Sigmoid colon (tissue), 7 donors: ENCODE measurements at places on chromosomes 13 and 19.

- no peaks in the 10 kb centered on the region for H3K27me3 ChIP-seq
- H3K4me1 ChIP-seq = peaks cover 23% of the 10 kb centered on the region
- no peak overlapping the region for H3K27ac ChIP-seq
- no peaks in the 10 kb centered on the region for H3K36me3 ChIP-seq
- DNase-seq = no peak
These were observed 84.4 kb upstream of the SPATA13 start for GRCh38 chr13:24076109-24076508.

DNA sequence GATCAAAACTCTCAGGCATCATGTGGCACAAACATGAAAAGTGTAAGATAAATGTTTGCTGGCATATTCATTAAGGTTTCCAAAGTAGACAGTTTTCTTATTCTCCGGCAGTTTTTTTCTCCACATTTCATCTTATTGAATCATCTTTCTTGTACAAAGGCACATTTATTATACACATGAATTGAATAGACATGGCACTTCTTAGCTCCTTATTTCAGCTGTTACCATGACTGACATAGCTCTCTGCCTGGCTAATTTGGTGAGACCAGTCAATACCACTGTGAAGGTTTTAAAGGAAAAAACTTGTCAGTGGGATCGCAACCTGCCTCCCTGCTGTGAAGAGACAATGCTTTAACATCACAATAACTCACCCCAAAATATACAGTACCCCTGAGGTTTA, 285.0 kb upstream of the PCDH20 start:
- no peak overlapping the region for H3K4me3 ChIP-seq
- no peaks in the 10 kb centered on the region for H3K36me3 ChIP-seq
- H3K27me3 ChIP-seq = no peaks in the 10 kb centered on the region

DNA sequence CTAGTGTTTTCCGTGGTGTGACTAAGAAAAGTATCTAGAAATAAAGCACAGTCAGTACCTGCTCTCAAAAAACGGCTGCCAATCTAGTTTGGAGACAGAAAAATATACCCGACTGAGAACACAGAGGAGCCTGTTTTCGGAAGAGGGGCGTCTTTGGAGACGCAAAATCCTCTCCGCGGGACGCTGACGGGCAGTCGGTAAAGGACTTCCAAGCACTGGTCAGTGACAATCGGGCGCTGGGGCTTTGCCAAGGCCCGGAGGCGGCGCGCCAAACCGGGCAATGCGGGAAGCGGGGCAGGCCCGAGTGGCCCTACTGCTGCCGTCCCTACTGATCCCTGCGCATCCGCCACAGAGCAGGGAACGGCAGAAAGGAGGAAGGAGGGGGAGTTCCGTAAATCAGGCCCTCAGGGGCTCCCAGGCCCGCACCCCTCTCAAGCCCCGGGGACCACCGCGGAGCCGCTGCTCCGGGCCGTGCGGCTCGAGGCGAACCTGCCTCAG, 588 bp upstream of the DPY19L3 start:
- H3K27ac ChIP-seq = peak overlapping the region; percentile 96
- peaks cover 23% of the 10 kb centered on the region for H3K4me1 ChIP-seq
- H3K27me3 ChIP-seq = no peaks in the 10 kb centered on the region
- DNase-seq = peak; percentile 80
- peak overlapping the region; percentile 79 for H3K4me3 ChIP-seq
- no peaks in the 10 kb centered on the region for H3K36me3 ChIP-seq

- peak overlapping the region; percentile 44 for H3K4me3 ChIP-seq
- peak overlapping the region; percentile 99 for H3K27ac ChIP-seq
- H3K27me3 ChIP-seq = no peaks in the 10 kb centered on the region
- peaks cover 24% of the 10 kb centered on the region for H3K4me1 ChIP-seq
- DNase-seq = peak; percentile 97
These were observed 2.7 kb upstream of the CNN1 start for GRCh38 chr19:11535792-11536595.

DNA sequence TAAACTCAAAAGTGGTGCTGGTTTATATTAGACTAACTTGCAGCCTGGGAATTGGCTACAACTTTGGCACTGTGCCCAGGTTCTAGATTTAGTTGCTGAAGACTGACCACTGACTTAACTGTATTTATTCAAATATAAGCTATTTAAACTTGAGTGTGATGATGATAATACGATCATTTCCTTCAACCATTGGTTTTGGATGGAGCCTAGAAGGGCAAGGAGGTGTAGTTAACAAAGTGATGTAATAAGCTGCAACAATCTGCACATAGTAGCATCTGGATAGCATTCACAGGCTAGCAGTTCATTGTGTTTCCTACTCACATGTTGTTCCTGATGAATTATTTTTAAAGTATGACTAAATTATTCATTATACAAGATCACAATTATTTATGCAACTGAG, 55.2 kb upstream of the DACH1 start:
- H3K4me1 ChIP-seq = no peaks in the 10 kb centered on the region
- no peak for DNase-seq
- no peak overlapping the region for H3K4me3 ChIP-seq

DNA sequence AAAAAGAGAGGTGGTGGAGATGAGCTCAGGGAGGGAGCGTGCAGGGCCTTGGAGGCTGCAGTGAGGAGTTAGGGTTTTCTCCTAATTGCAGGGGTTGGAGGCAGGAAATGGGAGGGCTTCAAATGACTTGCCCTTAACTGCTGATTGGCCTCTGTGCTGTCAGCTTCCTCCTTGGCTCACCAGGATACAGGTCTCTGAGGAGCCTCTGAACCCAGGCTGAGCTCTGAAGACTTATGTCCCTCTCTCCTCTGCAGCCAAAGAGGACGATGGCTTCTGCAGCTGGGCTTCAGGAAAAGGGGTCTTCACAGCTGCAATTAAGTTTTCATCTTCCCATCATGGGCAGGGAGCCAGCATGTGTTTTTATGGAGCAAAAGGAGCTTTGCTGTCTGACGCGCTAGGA, 6.7 kb upstream of the RANBP3 start:
- DNase-seq = no peak
- no peaks in the 10 kb centered on the region for H3K27me3 ChIP-seq
- no peaks in the 10 kb centered on the region for H3K36me3 ChIP-seq
- H3K27ac ChIP-seq = no peak overlapping the region
- peaks cover 11% of the 10 kb centered on the region for H3K4me1 ChIP-seq
- H3K4me3 ChIP-seq = no peak overlapping the region

DNA sequence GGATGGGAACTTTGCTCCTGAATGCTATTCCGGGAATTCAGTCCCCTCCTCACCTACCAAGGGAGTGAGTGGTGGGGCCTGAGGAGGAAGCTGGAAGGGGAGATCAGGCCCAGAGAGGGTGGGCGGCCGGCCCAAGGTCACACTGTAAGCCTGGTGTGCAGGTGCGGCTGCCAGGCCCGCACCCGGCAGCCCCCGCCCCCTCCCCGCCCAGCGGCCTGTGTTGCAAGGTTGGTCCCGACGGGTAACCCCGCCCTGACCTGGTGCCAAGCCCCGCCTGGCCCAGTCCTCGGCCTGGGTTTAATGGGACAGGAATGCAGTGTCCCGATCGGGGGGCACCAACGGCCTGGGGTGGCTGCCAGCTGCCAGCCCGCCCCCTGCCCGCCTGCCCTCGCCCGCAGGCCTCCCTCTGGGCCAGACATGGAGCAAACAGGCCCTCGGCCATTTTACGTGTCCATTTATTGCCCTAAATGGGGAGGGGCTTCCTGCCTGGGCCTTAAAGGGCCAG, 5.5 kb downstream of the ZBTB7A start:
- peaks cover 65% of the 10 kb centered on the region for H3K4me1 ChIP-seq
- H3K4me3 ChIP-seq = peak overlapping the region; percentile 22
- no peaks in the 10 kb centered on the region for H3K27me3 ChIP-seq
- peaks cover 6% of the 10 kb centered on the region for H3K36me3 ChIP-seq
- peak overlapping the region; percentile 97 for H3K27ac ChIP-seq

DNA sequence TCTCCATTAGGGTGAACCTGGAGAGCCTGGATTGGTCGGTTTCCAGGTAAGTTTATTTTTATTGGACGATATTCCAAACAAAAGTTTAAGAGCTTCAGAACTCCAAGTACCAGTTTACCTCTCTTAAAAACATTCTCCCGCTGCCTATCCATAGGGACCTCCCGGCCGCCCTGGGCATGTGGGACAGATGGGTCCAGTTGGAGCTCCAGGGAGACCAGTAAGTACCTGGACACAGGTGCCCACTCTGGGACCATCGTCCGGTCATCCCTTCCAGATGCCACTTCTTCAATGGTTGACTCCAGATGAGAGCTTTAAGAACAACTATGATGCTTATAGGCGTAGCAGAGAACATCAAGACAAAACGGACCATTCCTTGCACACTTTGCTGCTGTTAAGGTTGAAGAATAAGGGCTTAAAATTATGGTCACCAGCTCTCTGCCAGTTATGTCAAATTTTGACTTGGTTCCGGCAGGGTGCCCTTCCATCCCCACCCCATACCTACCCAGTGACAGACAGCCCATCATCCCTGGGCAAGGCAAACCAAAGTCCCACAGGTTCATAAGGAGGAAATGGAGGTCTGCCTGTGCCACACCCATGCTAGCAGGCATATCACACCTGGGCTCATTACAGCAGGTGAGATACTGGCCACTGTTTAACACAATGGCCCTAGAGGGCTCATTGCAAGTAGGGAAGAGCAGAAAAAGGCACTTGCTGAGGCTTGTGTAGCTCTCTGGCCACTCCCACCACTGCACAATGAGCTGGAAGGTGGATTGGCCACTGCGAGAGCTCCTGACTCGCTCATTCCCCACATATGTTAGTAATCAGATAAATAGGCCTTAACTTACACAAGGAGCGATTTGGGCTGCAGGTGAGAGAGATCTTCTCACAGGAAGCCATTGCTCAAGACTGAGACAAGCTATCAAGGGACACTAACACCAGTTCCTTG, 123.6 kb downstream of the COL4A2 start:
- H3K27me3 ChIP-seq = no peaks in the 10 kb centered on the region
- no peaks in the 10 kb centered on the region for H3K4me1 ChIP-seq
- peaks cover 14% of the 10 kb centered on the region for H3K36me3 ChIP-seq
- DNase-seq = no peak

DNA sequence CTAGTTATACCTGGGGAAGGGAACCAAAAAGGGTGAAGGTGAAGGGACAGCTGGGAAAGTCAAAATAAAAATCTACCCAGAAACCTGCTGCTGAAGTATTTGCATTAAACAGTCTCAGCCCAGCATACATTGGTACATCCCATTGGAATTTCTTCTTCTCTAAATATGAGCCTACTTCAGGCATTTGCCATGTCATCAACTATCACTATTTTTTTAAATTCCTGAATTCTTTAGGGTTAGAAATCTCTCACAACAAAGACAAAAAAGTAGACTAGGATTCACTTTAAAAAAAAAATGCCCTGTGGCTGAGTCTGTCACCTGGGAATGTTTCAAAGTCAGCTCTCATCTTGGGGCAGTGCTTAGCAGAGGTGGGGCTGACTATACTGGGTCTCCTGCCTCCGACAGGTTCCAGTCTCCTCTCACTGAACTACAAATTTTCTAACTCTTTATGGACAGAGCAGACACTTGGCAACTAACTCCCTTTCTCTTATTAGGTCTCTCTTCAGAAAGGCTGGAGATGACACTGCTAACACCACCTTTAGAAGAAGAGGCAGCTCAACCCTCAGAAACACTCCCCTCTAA, 141.2 kb downstream of the LHFPL6 start:
- H3K27ac ChIP-seq = no peak overlapping the region
- no peaks in the 10 kb centered on the region for H3K27me3 ChIP-seq
- no peaks in the 10 kb centered on the region for H3K36me3 ChIP-seq
- DNase-seq = no peak

DNA sequence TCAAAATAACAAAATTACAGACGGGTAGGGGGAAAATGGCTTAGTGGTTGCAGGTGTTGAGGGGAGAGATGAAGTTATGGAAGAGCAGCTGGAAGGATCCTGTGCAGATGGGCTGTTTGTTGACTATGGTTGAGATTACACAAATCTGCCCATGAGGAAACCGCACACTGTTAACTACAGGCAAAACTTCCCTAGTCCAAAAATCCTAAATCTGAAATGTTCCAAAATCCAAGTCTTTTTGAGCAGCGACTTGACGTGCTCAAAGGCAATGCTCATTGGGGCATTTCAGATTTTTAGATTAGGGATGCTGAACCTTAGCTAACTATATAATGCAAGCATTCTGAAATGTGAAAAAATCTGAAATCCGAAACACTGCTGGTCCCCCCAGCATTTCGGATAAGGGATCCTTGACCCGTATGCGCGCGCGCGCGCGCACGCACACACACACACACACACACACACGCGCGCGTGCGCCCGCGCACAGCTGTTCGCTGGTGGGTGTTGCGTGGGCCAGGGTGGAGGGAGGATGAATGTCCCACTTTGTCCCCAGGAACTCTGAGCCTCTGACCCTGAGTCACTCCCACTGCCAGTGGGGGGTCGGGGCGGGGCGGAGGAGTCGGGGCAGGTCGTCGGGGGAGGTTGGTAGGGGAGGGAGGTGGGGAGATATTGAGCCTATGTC, 6.8 kb downstream of the F2RL3 start:
- no peak overlapping the region for H3K27ac ChIP-seq
- peaks cover 12% of the 10 kb centered on the region for H3K27me3 ChIP-seq
- DNase-seq = no peak
- H3K4me3 ChIP-seq = peak overlapping the region; percentile 58
- H3K4me1 ChIP-seq = no peaks in the 10 kb centered on the region
- H3K36me3 ChIP-seq = no peaks in the 10 kb centered on the region

DNA sequence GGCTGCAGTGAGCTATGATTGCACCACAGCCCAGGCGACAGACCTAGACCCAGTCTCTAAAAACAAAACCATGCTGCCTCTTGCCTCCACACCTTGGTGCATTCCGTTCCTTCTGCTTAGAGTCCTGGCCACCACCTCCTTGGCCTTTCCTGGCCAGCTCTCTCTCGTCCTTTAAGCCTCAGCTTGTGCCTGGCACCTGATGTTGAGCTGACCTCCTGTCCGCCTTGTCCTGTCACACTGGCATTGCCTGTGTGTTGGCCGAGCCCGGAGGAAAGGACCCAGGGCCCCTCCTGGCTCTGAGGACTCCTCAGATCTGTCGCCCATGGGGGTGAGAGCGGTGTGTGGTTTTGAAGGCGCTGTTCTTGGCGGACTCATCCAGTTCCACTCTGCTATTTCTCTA, 143.3 kb downstream of the STK24 start:
- H3K27ac ChIP-seq = no peak overlapping the region
- no peaks in the 10 kb centered on the region for H3K36me3 ChIP-seq
- H3K27me3 ChIP-seq = no peaks in the 10 kb centered on the region
- H3K4me3 ChIP-seq = no peak overlapping the region
- DNase-seq = no peak

DNA sequence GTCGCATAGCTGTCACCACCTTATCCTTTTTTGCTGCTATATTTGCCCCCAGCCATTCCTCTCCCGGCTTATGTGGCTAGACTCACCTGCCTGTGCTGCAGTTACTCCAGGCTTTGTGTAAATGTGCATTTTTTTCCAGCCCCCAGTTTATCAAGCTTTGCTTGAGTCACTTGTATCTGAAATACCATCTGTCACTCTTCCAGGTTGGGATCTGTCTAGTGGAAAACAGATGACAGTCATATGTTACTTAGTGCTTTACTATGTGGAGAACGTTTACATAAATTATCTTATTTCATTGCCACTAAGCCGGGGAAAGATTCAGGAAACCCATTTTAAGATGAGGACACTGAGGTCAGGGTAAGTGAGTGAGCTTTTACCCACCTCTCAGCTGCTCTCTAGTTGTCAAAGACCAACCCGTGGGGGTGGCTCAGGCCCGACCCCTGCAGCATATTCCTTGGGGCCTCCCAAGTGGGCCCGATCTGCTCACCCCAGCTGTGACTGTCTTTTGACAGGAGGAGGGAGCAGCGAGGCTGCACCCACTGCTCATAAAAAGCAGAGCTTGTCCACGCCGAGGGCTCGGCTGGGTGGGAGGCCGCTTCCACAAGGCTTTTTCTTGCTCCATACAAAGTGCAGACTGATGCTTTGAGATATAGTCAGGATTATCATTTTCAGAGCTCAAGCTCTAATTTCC, 7.2 kb downstream of the GJB2 start:
- no peaks in the 10 kb centered on the region for H3K36me3 ChIP-seq
- H3K4me1 ChIP-seq = no peaks in the 10 kb centered on the region
- no peak overlapping the region for H3K4me3 ChIP-seq
- H3K27me3 ChIP-seq = no peaks in the 10 kb centered on the region
- DNase-seq = no peak
